Left colon (tissue), 2 donors: ENCODE measurements at places on chromosomes 13 and 19. TPM values are rescaled to one million over a fixed set of nuclear protein-coding genes. Genes with fewer than 3 reads are reported as not detected.

PLEKHA4 gene
- 8.6 TPM for total RNA-seq

LRG1 gene
- total RNA-seq = 11.6 TPM

PRODH2 gene
- total RNA-seq = not detected

CACNG6 gene
- total RNA-seq = not detected

PGLYRP1 gene
- total RNA-seq = not detected

PLEKHF1 gene
- 2.8 TPM for total RNA-seq

ZNF709 gene
- 1.3 TPM for total RNA-seq

DNA sequence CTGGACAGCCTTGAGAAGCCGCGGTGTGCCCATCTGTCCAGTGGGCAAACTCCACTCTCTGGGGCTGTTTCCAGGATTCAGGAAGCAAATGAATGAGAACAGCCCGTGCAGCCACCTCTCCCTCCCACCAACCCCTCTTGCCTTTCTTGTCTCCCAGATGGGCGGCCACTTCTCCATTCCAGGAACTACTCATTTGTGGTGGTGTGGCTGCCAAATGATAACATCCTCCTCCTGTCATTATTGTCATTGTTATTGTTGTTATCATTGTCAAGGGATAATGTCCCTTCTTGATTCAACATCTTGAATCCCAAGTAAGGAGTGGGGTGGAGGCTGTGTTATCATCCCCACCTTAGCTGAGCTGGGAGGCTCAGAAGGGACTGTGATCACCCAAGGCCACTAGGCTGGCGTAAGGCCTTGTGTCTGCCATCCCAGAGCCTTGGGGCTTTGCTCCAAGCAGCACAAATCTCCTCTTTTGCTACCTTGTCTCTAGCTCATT lies 1.6 kb downstream of the DNM2 start:
- DNase-seq = peak; percentile 35

DNA sequence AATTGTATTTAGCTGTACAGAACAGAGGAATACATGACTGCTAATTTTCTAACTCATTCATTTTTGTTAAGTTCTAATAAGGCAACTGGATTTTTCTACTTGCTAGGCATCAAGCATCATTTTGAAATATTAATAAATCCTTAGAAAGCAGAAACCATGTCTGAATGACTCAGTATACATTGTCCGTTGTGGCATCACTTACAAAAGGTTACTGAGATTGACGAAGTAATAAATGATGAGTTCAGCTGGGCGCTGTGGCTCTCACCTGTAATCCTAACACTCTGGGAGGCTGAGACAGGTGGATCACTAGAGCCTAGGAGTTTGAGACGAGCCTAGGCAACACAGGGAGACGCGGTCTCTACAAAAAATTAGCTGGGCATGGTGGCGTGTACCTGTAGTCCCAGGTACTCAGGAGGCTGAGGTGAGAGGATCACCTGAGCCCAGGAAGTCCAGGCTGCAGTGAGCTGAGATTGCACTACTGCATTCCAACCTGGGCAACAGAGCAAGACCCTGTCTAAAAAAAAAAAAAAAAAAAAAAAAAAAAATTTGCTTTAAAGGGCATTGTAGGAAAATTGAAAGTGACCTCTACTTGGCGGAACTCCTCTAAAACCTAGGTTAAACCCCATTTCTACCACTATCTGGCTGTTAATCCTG lies 36.6 kb downstream of the LHFPL6 start:
- DNase-seq = no peak

DNA sequence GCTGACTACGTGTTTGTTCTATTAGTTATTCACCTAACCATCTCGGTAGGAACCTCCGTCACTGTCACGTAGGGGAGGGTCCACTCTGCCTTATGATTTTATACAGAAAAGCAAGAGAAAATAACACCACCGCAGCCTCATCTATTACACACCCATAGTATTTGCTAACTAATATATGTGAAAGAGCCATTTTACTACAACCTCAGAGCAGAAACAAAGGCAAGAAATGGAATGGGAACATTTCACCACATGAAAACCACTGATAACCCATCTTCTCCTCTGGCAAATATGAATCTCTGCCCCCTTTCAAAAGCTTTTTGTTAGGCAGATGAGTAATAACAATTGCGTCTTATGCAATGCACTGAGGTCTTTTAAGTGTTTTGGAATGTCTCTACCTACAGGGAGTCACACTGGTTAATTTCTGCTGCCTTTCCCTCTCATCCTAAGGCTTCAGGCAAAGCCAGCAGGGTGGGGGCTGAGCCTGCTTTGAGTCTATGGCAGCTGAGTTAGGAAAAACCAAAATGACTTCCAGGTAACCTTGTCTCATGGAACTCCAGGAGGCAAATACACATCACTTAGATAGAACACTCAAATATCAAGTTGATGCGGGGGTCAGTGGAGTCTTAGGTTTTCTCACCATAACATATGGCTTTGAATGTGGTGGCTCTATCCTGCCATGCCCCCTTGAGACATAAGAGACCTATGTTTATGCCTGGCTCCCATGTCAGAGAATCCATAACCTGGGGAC lies 15.0 kb downstream of the TSHZ3 start:
- no peak for DNase-seq

GRCh38 chr13:52899206-52899605 lies 50.8 kb upstream of the PCDH8 start:
- DNase-seq = no peak

DNA sequence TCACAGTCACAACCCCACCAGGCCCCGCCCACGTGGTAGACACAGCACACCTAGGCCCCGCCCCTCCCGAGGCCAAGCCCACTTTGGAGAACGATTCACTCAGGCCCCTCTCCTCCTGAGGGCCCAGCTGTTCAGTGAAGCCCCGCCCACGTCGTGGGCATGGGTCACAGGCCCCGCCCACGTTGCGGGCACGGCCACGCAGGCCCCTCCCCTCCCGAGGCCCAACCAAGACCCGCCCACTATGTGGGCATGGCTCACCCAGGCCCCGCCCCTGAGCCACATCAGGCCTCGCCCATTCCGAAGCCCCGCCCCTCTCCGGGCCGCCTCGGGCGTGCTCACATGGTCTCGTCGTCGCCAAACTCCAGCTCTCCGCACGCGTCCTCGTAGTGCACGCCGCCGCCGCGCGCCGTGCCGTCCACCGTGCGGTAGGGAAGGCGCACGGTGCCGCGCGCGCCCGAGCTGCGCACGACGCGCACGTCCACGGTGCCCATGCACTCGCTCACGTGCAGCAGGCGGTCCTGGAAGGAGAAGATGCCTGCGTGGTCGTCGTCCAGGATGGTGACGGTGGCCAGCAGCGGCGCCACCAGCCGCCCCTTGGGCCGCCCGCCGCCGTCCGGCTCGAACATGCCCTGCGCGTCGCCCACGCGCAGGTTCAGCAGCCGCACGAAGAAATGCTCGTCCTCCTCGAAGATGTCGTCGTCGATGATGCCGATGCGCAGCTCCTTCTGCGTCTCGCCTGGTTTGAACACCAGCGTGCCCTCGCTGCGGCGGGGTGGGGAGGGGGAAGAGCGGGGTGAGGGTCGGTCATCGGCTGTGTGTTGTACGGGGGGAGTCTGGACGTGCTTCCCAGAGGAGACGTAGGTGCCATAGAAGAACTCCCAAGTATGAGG lies 24.0 kb downstream of the SLC8A2 start:
- DNase-seq = peak; percentile 56

DNA sequence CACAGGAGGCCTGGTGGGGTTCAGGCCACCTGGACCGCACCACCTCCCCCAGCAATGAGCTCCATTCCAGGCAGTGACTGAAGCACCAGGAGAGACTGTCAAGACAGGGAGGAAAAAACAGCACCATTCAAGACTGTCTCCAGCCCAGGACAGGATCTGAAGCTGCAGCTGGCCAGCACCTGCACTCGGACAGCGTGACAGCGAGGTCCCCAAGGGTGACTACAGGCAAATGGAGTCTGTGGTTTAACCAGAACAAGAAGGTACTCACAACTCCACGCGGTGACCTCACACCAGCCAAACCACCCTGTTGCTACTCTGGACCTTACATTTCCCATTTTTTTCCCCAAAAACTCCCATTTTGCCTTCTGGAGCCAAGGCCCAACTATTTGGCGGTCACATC lies 9.8 kb downstream of the MED26 start:
- no peak for DNase-seq

DNA sequence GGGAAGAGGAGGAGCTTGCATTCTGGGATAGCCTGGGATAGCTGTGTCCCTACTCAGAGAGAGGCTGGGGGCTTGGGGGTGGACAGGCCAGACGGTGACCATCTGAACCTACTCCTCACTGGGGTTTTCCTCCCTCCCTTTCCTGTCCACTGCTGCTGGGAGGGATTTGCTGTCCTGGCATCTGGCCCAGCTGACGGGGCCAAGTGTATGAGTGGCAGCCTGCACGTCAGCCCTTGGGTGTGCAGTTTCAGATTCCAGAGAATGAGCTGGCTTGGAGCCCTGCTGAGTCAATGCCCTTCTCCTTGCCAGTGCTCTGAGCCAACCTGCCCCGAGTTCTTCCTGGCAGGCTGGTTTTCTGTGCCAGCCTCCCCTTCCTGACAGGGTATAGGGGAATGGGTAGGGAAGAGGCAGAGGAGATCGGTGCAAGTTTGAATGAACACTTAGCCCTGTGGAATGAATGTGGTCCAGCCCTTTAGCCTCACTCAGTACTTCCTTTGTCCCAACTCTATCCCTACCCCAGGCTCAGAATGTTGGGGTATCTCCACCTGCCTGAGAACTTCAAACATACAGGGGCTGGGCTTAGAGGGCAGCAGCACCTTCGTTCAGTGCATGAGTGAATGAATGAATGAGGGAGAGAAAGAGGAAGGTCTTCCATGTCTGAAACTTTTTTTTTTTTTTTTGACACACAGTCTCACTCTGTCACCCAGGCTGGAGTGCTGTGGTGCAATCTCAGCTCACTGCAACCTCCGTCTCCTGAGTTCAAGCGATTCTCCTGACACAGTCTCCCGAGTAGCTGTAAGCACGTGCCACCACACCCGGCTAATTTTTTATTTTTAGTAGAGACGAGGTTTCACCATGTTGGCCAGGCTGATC lies 1.8 kb upstream of the ANGPTL4 start:
- peak; percentile 90 for DNase-seq

- DNase-seq = no peak
Measured at GRCh38 chr19:55581823-55582223, 1.2 kb upstream of the ZNF579 start.

DNA sequence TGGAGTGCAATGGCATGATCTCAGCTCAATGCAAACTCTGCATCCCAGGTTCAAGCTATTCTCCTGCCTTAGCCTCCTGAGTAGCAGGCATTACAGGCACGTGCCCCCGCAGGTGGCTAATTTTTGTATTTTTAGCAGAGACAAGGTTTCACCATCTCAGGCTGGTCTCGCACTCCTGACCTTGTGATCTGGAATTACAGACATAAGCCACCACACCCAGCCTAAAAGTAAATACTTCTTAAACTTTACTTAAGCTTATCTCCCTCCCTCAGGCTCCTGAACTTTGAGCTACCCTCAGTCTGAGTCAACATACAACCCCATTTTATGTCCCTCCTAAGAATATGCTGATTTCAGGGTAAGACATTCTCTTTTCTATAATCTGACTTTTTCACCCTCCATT lies 66.1 kb downstream of the ZNF486 start:
- DNase-seq = peak; percentile 47

DNA sequence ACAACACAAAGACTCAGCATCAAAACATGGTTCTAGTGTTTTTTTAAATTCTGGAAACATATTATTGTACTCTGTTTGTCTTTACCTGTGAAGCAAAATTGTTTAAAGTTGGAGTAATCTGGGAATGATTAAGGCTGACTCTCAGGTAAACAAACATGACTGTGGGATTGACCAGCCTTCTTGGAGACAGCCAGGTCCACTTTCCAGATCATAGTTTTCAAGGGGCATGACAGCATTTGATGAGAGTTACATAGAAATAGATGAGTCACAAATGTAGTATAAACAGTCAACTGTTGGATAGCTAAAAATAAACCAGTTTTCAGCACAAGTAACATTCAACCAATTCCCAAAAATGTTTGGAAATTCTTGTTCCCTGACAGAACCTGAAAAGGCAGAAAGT lies 1680.9 kb downstream of the OLFM4 start:
- no peak for DNase-seq

DNA sequence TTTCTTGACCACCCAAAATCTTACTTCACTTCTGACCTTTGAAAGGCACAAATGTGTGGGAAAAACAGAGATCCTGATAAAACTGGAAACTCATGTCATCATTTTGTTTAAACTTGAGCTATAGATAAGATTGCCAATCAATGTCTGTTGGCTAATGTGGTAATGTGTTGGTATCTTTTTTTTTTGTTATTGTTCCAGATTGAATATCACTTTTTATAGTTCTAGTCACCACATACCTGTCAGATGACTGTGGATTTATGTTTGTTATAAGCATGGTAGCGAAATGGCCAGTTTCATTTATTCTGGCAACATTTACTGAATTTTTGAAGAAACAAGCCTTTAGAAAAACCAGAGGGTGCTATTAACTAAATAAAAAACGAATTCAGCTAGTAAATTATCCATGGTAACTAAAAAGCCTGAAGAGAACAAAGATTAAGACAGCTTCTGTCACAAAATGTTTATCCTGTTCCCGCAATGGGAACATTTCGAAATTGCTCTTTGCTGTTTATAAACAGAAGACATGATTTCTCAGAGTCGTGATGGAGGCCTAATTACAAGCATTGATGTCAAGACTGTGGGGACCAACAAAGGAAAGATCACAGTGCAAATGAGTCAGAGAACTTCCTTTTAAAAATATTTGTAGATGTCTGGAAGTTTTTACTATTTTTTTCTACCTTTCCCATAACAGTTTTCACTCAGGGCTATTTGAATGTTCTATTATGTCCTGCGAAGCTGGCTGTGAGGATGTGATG lies 82.9 kb upstream of the POSTN start:
- DNase-seq = no peak

- DNase-seq = no peak
Measured at GRCh38 chr19:50549927-50550593, 18.2 kb downstream of the LRRC4B start.

DNA sequence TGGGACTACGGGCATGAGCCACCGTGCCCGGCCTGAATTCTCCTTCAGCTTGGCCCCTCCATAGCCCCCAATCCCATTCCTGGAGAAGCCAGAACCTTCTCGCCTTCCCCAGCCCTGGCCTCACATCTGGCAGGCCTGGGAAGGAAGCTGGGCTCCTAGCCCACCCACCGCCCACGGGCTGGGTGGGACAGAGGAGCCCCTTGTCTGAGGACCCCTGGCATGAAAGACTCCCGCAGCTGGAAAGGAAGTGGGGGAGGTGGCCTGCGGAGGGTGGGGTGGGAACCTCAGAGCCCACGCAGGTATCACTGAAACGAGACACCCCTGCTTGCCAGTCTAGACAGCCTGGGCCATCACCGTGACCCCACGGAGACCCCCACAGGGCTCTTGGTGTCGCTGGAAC lies 7.7 kb upstream of the NANOS3 start:
- DNase-seq = no peak

DNA sequence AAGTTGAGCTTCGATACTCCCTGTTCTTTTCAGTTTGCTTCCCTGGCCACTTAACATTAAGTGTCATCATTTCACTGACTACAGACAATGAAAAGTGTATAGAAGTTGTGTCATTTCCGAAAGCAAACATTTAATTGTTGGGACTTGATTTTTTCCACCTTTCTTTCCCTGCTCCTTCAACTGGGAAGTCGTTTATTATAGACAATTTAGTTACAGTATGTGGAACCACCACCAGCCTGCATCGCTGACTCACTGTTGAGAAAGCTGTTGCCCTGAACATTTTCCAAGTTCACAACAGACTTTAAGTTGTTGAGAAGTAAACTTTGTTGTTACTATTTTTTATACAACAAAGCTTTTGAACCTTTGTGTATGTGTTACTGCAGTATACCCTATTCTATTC lies 788.4 kb upstream of the PRR20A start:
- no peak for DNase-seq

- no peak for DNase-seq
Measured at GRCh38 chr13:33743438-33744368, 74.2 kb upstream of the RFC3 start.

- DNase-seq = no peak
Measured at GRCh38 chr13:65035302-65035701, 2194.8 kb downstream of the PCDH9 start.

GRCh38 chr19:17200408-17201079 lies 14.6 kb upstream of the USE1 start:
- no peak for DNase-seq
